ENCODE measurements at places on chromosomes 6 and 20. TPM values are rescaled to one million over a fixed set of nuclear protein-coding genes. Genes with fewer than 3 reads are reported as not detected.

The HLA-DRA gene
- total RNA-seq, result not detected

The CALHM6 gene
- not detected for total RNA-seq

The CD83 gene
- total RNA-seq, result 0.73 TPM

The SLC44A4 gene
- 124 TPM for total RNA-seq

The PRIM2 gene
- 14.0 TPM for total RNA-seq

The PPIL6 gene
- 0.48 TPM for total RNA-seq

Measured in HT-29 (cell line).